ENCODE measurements at places on chromosomes 3 and 15.
A peak's percentile ranks its signal among the peaks of the same experiment; 100 is the strongest.

GRCh38 chr3:71125738-71126137 lies 457.8 kb downstream of the FOXP1 start:
- no peak for DNase-seq

- no peak for DNase-seq
Measured at GRCh38 chr3:43526956-43527355, 94.9 kb downstream of the ANO10 start.

GRCh38 chr3:143352850-143353550 lies 233.4 kb downstream of the CHST2 start:
- DNase-seq: peak; percentile 85

DNA sequence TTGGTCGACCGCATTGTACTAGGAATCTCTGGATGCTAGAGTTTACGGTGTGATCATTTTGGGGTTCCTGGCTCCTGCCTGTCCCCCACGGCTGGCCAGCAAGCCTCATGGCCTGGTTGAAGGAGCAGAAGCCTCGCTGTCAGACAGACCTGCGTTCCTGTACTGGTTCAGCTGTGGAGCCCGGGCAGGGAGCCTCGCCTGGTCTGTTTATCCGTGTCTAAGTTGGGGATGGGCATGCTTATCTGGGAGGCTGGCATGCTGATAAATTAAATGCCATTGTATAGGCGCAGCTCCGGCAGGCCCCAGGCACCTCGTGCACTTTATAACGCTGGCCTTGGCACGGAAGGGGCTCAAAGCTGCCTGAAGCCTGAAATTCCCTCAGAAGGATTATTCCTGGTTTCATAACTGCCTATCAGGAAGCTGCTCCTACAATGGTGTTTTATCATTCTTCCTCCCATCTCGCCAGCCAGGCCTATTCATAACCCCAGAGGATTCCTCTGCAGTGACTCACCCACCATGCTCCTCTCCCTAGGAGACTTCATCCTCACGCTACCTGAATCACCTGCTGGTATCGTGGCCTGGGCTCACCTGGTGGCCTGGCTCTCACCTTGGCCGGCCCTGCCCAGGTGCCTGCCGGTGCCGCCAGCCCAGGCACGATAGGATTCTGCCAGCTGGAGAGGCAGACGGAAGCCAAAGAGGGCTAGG lies 110.9 kb downstream of the ASB7 start:
- peak; percentile 66 for DNase-seq

GRCh38 chr15:43277231-43277823 lies 10.6 kb upstream of the TGM5 start:
- no peak for DNase-seq

DNA sequence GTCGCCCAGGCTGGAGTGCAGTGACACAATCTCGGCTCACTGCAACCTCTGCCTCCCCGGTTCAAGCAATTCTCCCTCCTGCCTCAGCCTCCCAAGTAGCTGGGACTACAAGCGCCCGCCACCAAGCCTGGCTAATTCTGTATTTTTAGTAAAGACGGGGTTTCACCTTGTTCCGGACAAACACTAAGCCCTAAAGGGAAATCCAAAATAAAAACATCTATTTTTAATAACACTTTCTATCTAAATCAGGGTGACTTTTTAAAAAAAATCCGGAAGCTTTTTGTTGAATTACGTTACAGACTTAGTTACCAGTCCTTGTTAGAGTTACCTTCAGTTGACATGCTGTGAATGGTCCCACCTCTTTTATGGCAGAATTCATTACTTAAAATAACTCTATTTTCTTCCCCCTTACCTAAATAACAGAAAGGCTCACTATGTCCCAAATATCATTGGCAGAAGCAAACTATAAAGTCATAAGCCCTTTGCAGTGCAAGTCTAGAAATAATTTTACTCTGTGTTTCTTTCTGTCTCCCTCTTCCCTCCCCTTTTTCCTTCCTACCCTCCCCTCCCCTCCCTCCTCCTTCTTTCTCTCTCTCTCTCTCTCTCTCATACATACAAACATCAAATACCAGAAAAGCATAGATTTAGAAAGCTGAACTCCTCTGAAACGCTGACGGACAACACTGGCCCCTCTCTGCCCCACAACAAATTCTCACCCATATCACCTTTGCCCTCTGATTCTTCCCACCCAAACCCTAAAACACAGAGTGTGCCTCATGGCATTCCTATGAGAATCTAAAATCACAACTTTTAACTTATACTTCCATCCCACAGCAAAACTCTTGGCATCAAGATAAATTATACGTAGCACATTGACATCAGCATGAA lies 18.3 kb downstream of the THBS1 start:
- DNase-seq: no peak

DNA sequence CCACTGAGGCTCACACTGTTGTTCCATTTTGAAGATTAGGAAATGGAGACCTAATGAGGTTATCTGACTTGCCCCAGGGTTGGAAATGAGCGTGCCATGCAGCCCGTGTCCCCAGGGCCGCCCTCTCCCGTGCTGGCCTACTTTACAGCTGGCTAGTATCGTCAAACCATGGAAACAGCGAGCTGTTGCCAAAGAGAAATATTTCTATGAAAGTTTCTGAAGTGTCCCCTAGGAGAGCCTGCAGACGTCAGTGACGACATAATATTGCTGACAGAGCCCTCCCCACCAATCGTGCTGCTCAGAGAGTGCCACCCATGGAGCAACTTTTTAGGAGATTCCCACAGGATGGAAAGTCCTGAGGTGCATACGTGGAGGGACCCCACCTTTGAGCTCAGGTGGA lies 11.2 kb upstream of the FAM174B start:
- no peak for DNase-seq

- DNase-seq: no peak
Measured at GRCh38 chr3:123609063-123609462, 24.2 kb upstream of the HACD2 start.

GRCh38 chr3:51968883-51969678 lies 1.8 kb upstream of the PCBP4 start:
- DNase-seq: no peak

GRCh38 chr3:44954962-44955361 lies 21.0 kb downstream of the ZDHHC3 start:
- no peak for DNase-seq

- DNase-seq: no peak
Measured at GRCh38 chr3:102269406-102269805, 165.4 kb upstream of the ZPLD1 start.

DNA sequence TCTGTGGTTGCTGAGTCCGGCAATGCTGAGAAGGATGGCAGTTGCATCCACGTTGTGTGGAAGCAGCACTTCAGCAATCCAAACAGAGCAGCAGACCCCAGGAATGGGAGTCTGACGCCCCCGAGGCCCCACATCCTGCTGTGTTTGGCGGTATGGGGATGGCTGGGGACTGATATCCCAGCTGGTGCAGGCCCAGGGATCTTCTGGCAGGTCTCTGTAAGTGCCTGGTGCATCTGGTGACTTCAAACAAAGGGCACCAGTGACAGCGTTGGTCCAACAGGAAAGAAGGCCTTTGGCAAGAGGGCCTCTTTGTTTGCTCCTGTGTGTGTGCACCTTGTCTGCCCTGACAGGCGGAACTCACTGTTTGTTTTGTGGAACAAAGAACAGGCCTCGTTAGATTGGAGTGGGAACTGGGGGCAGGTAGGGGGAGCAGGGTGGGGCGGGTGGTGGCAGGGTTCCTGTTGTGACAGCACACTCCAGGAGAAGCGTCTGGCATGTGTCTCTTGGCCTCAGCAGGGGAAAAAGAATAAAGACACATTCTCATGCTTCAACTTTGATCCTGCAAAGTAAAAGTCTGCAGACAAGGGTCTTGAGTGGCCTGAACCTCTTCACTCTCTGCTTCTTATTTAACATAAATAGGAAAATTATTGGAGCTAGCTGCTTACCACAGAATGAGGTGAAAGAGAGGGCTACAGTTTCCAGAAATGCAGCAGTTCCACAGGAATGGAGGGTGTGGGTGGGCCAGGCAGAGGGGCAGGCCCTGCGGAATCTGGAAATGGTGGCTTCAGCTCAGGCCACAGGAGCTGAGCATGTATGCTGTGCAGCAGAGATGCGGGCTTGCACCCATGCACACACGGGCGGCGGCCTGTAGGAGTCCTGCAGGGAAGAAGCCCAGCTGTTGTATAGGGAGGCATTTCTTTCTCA lies 94.5 kb upstream of the MYZAP start:
- DNase-seq: peak; percentile 82

DNA sequence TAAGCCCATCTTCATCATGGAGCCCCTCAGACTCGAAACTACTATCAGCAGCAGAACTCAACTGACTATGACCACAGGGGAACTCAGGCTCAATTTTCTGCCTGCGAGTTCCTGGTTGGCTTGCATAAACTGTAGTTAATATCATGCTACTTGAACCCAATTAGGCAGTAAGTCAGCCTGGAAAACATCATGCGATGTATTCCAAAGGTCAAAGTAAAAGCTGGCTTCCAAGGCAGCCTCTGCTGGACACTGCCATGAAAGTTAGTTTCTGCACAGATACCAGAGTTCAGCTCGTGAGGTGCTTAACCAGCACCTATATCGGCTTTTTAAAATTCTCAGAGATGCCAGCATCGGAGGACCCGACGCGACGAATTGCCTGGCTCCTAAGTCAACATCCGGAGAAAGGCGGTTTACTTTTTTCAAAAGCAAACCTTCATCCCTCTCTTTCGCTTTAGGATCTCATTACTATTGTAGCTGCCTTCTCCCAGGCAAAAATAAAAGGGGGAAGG lies 3.8 kb downstream of the ANP32A start:
- no peak for DNase-seq

- no peak for DNase-seq
Measured at GRCh38 chr15:84844964-84845363, 27.8 kb downstream of the ALPK3 start.

GRCh38 chr3:12458901-12459300 lies 25.4 kb upstream of the TSEN2 start:
- DNase-seq: no peak

GRCh38 chr3:31196261-31196660 lies 301.8 kb upstream of the GADL1 start:
- no peak for DNase-seq

- peak; percentile 82 for DNase-seq
Measured at GRCh38 chr3:141486746-141487520, at the start of gene RASA2. Gene RASA2 (plus strand): TSS chr3:141487027. CDS start chr3:141487084, 57 bp downstream.

DNA sequence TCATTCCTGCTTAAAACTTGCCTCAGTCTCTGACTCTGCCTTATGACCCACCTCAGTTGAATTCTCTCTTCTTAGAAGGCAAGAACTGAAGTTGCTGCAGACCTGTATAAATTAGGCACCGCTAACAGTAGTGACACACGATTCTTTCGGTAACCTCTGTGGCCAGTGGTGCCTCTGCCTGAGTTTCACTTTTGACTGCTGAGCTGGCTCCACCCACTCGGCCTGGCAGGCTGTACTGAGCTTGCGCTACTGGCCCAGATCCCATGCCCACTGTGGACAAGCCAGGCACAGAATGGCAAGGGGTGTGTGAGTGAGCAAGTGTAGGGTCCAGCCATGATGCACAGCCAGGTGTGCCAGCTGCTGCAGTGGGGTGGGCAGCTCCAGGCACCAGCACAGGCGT lies 19.1 kb upstream of the EIF1B start:
- DNase-seq: no peak

- DNase-seq: peak; percentile 11
Measured at GRCh38 chr3:154886437-154886836, 193.7 kb upstream of the MME start.

GRCh38 chr3:163952499-163952898 lies 1125.8 kb downstream of the SI start:
- DNase-seq: no peak

- DNase-seq: no peak
Measured at GRCh38 chr3:110567029-110567428, 504.6 kb upstream of the NECTIN3 start.

- no peak for DNase-seq
Measured at GRCh38 chr15:77527831-77528231, 104.9 kb downstream of the LINGO1 start.

GRCh38 chr3:115228266-115228665 lies 81.2 kb upstream of the ZBTB20 start:
- DNase-seq: no peak

- DNase-seq: peak; percentile 64
Measured at GRCh38 chr3:63343674-63344073, 65.6 kb downstream of the SYNPR start.

- DNase-seq: no peak
Measured at GRCh38 chr3:79253271-79253670, 514.5 kb downstream of the ROBO1 start.

GRCh38 chr3:32626631-32627030 lies 56.0 kb upstream of the DYNC1LI1 start:
- DNase-seq: no peak

GRCh38 chr15:63998489-63998888 lies 47.8 kb downstream of the DAPK2 start:
- no peak for DNase-seq

DNA sequence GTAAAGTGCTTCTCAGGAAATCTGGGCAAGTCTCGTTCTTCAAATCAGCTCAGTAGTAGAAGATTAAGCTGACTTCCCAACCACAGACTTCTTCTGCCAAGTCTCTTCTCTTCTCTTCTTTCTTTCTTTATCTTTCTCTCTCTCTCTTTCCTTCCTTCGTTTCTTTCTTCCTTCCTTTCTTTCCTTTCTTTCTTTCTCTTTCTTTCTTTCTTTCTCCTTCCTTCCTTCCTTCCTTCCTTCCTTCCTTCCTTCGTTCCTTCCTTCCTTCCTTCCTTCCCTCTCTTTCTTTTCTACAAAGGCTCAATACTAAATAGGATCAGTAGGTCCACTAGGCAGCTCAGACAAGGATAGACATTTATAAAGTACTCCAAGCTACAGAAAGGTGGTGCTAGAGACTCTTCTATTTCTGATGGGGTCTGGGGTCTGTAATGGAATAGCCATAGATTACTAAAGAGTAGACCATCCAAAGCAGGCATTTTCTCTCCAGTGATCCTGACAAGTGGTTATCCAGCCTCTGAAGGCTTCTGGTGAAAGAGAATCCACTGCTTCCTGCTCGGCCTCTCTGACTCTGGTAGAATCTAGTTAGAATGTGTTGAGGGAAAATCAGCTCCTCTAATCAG lies 100.8 kb downstream of the TPRG1 start:
- peak; percentile 68 for DNase-seq

DNA sequence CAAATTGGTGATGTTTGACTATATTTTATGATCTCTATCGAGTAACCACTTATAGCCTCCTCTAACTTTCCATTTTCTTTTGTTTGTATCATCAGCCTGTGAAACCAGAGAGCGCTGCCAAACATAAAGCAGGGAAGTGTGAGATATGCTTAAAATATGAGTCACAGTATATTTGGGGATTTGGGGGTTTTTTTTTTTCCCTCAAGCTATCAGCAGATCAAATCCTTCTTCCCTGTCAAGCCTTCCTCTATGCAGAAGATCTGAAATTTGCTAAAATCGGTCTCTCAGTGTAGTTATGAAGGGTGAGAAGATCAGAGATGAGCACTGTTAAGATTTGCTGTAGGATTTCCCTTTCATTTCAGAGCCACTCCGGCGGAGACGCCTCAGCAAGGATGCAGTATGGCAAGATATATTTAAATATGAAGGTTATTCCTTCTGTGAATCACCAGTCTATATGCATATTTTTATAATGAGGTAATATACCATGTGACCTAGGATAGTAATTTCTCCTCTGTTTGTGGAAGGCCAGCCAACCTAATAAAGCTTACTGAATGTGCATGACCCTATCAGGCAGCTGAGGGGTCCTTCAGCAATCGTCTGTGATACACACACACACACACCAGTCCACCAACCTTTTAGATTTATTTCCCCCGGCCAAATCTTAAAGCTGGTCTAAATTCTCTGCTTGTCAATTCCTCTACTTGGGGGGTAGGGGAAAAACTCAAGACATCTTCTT lies 474.1 kb downstream of the FOXP1 start:
- DNase-seq: no peak

GRCh38 chr3:72248389-72248761 lies 463.4 kb upstream of the PROK2 start:
- no peak for DNase-seq

- peak; percentile 79 for DNase-seq
Measured at GRCh38 chr15:88476635-88477060, 9.1 kb downstream of the MRPS11 start.

GRCh38 chr3:98750276-98750919 lies 12.7 kb upstream of the ST3GAL6 start:
- no peak for DNase-seq
